Calu3 (cell line): ENCODE measurements at places on chromosomes 2 and 18. TPM values are rescaled to one million over a fixed set of nuclear protein-coding genes. Genes with fewer than 3 reads are reported as not detected.
A peak's percentile ranks its signal among the peaks of the same experiment; 100 is the strongest.

DNA sequence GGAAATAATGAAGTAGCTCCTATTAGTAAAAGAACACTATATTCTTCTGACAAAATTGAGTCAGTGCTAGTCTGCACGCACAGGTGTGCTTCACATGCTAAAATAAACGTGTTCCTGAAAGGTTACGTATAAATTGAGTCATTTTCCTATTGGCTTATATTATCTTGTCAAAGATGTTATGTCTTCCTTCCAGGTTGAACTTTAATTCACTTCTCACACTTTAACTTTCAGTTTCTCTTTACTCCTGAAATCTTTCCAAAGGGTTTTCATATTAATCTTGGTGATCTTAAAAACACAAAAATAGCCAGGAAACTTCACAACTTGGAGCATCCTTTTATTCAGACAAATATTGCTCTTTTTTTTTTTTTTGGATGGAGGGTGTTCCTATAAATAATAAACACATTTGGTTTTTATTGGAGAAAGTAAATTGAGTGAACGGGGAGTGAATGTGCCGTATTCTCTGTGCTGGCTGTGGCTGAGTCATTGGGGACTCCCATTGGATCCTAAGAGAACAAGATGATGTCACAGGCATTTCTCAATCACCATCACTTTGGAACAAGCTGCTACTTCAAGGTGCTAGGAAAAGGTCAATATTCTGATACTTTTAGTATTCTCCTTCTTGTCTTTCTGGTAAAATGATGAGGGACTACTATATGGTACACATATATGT is 150.2 kb upstream of the SPATS2L start:
- peaks cover 34% of the 10 kb centered on the region for H3K4me1 ChIP-seq
- peak overlapping the region; percentile 51 for H3K4me3 ChIP-seq
- no peaks in the 10 kb centered on the region for H3K27me3 ChIP-seq
- peak; percentile 59 for DNase-seq
- H3K27ac ChIP-seq: peak overlapping the region; percentile 50

- peaks cover 43% of the 10 kb centered on the region for H3K4me1 ChIP-seq
- H3K27me3 ChIP-seq: no peaks in the 10 kb centered on the region
- H3K27ac ChIP-seq: peak overlapping the region; percentile 96
These were observed 683.8 kb downstream of the IRS1 start for GRCh38 chr2:226115832-226116200.

DNA sequence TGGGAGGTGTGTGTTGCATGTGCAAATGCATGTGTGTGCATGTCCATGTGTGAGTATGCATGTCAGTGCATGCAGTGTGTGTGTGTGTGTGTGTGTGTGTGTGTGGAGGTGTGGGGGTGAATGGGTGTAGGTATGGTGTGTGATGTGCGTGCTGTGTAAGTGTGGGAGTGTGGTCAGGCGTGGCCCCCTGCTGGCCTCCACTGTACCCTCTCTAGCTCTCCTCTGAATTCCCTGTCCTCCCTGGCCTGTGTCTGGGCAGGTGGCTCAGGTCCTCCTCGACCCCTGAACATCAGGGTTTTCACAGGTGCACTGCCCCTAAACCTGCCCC is 230.2 kb downstream of the CELF4 start:
- no peak overlapping the region for H3K27ac ChIP-seq
- DNase-seq: peak; percentile 31

GRCh38 chr2:201821080-201821479 is 14.7 kb downstream of the CDK15 start:
- H3K4me1 ChIP-seq: no peaks in the 10 kb centered on the region
- H3K36me3 ChIP-seq: no peaks in the 10 kb centered on the region
- no peak overlapping the region for H3K4me3 ChIP-seq
- no peak for DNase-seq

The DDX1 gene
- total RNA-seq: 99.7 and 106 TPM in 2 replicates

The UPP2 gene
- not detected in 2 replicates for total RNA-seq
